ENCODE measurements at places on chromosomes 2 and 18.
A peak's percentile ranks its signal among the peaks of the same experiment; 100 is the strongest.

GRCh38 chr18:12478269-12479047 lies 70.7 kb downstream of the PRELID3A start:
- no peak for DNase-seq

GRCh38 chr2:118858485-118859156 lies 11.2 kb upstream of the EN1 start:
- DNase-seq = no peak

DNA sequence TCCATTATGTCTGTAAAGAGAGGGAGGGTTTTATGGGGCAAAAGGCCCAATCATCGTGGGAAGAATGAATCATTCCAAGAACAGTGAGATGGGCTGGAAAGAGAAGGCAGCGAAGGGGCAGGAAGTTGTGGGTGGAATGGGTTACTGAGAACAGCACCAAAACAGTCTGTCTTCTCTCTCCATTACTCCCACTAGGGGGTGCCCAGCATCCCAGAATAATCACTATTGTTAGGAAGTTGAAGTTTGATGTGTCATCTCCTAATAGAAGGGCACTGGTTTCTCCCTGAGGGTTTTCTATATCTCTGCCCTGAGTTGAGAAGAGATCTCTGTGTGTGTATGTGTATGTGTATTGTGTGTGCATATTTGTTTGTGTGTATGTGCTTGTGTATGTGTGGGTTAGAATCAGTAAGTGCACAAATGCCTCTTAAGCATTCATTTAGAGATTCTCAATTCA lies 76.6 kb upstream of the MAP4K3 start:
- DNase-seq = peak; percentile 38

- no peak for DNase-seq
Observed at GRCh38 chr18:75343389-75343788, 84.1 kb downstream of the SMIM21 start.

GRCh38 chr2:158806941-158807340 lies 11.8 kb downstream of the DAPL1 start:
- DNase-seq = no peak

- DNase-seq = no peak
Observed at GRCh38 chr2:2839782-2840531, 508.9 kb upstream of the MYT1L start.

DNA sequence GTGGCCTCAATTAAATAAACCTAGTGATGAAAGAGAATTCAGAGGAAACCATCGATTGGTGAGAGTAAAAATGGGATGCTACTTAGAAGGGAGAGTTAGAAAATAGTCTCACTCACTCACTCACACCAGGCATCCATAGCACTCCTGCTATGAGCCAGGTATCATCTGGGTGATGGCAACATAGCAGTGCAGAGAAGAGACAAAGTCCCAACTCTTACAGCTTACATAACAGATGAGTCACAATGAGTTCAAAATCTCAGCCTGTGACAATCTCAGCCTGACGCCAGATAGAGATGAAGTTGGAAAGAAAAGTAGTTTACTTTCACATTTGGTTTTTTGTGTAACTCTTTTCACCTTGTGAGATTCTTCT lies 55.4 kb upstream of the THOC1 start:
- no peak for DNase-seq

- no peak for DNase-seq
Observed at GRCh38 chr2:156908825-156909224, 348.7 kb upstream of the GALNT5 start.

DNA sequence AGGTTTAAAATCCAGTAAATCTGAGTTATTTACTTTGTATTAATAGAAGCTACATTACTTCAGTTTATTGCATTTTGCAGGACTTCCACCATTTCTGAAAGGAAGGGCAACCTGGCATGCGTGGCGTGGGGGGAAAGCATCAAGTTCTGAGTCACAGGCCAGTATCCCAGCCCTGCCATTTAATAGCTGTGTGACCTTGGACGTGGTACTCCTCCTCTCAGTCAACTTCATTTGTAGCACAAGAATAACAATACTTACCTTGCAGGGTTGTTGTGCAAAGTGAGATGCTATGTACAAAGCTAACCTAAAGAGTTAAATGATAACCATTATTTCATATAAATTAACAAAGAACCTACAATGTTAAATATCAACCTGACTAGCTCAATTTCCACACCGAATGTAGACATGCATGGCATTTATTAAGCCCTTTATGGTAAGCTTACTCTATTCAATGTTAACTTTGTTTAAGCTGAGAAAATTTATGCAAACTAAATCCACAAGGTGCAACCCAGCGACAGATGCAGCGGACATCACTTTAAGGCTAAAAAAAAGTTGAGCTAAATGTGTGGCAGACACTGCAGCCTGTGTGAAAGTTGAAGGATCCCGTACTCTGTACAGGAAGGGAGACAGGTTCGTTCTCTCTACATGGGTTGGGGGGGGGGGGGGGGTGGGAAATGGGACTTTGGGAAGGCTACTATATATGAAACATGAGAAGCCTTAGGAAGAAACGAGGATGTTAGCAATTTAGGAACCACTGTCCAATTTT lies 17.2 kb upstream of the STPG4 start:
- no peak for DNase-seq

GRCh38 chr2:74576211-74576862 lies 21.8 kb downstream of the DOK1 start:
- DNase-seq = no peak

DNA sequence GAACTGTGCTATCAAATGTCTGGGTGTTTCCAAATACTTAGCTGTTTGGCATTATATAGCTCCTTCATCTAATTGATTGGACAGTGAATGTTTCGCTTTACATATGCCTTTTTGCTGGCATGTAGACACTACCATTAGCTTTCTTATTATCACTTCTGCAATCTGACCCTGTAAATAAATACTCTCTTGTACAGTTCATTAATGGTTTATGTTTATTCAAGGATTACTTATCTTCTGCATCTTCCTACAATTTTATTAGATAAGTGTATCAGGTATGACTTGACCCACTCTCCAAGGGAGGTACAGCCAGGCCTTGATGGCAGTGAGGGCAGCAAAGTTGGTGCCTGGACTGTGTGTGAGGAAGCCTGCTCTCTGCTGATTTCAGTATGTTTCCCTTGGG lies 614.1 kb upstream of the SETBP1 start:
- no peak for DNase-seq

DNA sequence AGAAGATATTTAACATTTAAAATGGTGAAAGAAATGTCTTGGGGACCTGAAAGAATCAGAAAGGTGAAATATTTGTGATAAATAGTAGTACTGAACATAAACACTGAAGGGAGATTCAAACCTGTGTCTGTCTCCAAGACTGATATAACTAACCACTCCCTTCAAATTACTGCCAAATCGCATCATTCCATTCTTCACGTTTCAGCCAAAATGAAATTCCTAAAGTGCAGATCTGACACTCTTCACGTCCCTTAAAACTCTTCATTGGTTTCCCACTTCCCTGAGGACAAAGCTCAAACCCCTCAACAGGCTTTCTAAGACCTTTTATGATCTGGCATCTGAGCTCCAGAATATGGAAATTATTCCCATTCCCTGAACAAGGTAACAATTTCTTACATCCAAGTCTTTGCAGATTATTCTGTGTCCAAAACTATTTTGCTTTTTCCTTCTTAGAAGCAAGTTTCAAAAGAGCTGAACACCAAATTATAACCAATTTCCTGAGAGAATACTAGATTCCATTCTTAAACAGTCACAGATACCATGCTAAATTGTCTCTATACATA lies 18.9 kb downstream of the SLC8A1 start:
- no peak for DNase-seq

DNA sequence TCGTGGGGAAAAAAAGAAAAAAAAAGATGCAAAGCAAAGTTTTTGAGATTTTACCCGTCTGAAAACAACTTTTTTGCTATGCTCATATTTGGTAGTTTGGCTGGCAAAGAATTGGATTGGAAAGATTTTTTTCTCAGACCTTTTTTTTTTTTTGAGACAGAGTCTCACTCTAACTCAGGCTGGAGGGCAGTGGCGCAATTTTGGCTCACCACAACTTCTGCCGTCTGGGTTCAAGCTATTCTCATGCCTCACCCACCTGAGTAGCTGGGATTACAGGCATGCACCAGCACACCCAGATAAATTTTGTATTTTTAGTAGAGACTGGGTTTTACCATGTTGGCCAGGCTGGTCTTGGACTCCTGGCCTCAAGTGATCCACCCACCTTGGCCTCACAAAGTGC lies 56.3 kb upstream of the TANC1 start:
- no peak for DNase-seq

DNA sequence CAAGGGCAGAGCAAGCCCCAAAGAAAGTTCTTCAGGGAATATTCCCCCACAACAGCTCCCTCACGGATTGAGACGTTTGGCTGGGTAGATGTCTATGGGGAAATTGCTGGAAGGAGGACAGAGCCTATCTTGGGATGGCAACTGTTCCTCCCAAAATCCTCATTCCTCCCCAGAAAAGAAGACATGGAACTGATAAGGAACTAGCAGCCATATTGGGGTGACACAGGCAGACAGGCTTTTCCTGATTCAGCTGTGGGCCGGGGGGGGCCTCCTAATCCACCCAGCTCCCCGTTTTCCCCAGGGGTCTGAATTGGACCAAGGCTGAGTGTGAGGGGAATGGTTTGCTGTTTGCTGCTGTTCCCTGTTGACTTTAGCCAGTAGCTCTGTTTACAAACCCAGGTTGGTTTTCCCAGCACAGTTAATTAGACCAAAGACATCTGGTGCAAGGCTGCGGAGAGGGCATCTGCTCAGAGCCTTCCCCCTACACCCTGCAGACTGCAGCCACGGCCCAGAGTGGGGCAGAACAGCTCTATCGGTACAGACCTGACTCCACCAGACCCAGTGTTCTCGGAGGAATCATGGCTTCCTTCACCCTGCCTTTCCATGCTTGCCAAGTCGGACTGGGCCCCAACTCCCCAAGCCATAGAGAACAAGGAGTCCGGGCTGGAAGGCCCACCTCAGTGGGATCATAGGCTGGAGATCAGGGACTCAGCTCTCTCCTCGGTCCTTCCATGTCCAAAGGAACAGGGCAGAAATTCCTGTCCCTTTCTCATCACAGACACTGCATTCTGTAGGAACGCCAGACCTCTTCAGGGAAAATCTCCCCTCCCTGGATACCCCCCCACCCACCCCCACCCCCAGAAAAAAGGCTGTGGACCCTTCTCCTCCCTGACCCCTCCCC lies 1.7 kb upstream of the PKDCC start:
- no peak for DNase-seq

DNA sequence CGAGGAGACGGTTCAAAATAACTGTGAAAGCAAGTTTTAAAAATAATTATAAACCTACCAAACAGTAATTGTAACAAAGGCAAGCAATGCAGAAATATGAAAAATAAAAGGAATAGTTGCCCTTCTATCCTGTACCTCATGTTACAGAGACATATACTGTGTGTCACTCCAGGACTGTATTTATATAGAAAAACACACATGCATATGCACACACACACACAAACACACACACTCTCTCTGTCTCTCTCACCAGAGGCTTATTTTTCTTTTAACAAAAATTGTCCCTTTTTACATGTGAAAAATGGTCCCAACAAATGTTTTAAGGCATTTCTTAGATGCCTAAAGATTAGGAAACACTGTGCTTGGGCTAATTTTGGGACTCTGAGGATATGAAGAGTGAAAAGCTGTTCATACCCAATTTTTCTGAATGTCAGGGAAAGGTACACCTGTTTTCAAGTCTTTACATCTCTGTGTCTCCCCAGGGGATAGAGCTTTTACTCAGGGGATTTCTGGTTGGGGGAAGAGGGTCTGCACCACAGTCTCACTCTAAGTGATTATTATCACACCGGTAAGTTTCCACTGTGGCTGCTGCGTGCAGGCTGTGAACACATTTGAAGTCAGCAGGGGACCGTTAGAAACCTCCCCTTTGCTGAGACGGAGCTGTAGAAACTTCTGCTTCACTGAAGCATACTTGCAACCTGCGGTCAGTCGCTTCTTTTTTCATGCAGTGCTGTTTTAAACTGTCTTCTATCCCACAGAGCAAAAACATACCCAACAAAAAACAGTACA lies 51.4 kb upstream of the SPAG16 start:
- DNase-seq = peak; percentile 50

DNA sequence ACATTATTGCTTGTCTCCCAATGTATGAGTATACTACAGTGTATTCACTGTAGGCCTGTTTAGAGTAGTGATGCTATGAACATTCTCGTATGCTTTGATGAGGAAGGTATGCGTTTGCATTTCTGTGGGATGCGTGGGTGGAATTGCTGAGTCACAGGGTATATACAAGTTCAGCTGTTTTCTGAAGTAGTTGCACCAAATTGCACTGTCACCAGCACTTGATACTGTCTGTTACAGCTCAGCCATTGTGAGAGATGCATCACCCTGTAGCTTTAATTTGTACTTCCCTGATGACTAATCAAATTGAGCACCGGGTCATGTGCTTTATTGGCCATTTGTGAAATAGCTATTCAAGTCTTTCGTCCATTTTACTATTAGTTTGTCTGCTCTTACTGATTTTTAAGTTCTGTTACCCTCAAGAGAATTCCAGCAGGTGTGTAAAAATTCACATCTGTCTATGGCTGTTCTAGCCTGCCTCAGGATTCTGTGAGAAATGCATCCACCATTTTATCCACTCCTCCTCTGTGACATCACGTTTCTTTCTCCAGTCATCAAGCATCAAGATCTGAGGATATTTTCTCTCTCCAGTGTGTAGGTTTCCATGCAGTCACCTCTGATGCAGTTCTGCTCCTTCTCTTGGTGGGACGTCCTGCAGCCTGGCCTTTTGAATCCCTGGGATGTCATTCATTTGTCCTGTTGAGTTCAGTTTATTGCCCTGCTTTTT lies 72.5 kb downstream of the DGKD start:
- DNase-seq = no peak

DNA sequence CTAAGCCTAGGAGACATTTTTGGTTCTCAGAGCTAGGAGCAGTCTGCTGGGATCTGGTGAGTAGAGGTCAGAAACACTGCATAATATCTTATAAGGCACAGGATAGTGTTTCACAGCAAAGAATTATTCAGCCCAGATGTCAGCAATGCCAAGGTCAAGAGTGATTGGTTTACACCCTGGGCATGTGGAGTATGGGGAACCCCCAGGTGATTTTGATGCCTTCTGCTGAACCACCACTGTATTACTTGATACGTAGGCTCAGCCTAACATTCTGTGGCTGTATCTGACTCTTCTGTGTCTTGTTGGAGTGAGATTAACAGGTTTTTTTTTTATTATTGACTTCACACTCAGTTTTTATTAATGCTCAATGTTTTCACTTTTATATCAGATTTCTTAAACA lies 6.0 kb downstream of the DDX18 start:
- no peak for DNase-seq

DNA sequence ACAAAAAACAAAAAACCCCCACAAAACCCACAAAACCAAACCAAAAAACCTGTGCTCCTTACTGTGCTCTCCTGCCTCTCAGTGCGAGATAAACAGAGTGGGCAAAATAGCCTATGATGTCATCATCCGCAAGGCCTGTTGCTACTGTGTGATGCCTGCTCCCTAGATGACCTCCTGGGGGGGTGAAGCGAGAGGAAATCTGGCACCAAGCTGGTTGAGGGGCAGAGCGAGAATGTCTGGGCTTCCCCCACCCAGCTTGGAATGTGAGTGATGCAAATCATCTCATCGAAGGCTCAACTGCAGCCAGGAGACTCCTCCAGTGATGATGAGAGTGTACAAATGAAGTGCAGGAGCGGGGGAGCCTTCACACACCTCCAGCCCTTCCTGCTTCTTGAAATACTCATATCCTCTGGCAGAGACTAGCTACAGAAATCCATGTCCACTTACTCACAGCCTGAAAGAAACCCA lies 57.7 kb upstream of the MAP4K3 start:
- no peak for DNase-seq
